ENCODE measurements at places on chromosomes 3 and 15. TPM values are rescaled to one million over a fixed set of nuclear protein-coding genes. Genes with fewer than 3 reads are reported as not detected.

Gene ITPKA
- 1.1 TPM for total RNA-seq

Gene HGD
- total RNA-seq, result not detected

Gene BNC1
- total RNA-seq, result 14.3 TPM

Gene SOX2
- total RNA-seq, result not detected

Gene CKMT1B
- total RNA-seq, result not detected

Gene LRRIQ4
- not detected for total RNA-seq

Gene CCDC39
- not detected for total RNA-seq

All from subcutaneous preadipocyte (primary cell).